Prostate gland (tissue), 2 donors: ENCODE measurements at places on chromosomes 4 and X. TPM values are rescaled to one million over a fixed set of nuclear protein-coding genes. Genes with fewer than 3 reads are reported as not detected.

Gene CDKN2AIP
- total RNA-seq, result 27.5 TPM

Gene GPC3
- total RNA-seq, result 5.2 TPM

Gene HELT
- total RNA-seq, result not detected

Gene DOCK11
- total RNA-seq, result 4.7 TPM

Gene MUC7
- not detected for total RNA-seq

Gene MGARP
- total RNA-seq, result 3.7 TPM

Gene CCDC160
- total RNA-seq, result 2.5 TPM

Gene NDP
- 3.3 TPM for total RNA-seq

Gene GLUD2
- 0.64 TPM for total RNA-seq

Gene LRIT3
- 0.27 TPM for total RNA-seq

Gene MAOB
- 33.5 TPM for total RNA-seq

Gene SCRG1
- total RNA-seq, result 15.1 TPM

Gene ZCCHC13
- 3.7 TPM for total RNA-seq

Gene IL9R
- total RNA-seq, result 0.23 TPM

Gene PAGE4
- total RNA-seq, result 26.5 TPM

Gene CXCL3
- total RNA-seq, result 1.4 TPM

Gene ZCCHC12
- 0.74 TPM for total RNA-seq

Gene ADRA2C
- 28.6 TPM for total RNA-seq

Gene CTAG2
- 15.4 TPM for total RNA-seq

Gene CAPN6
- 0.50 TPM for total RNA-seq

Gene ATP2B3
- 0.85 TPM for total RNA-seq

Gene ZNF275
- 16.3 TPM for total RNA-seq

Gene TENM3
- 21.4 TPM for total RNA-seq

Gene SUV39H1
- 7.4 TPM for total RNA-seq

Gene PNMA3
- 0.27 TPM for total RNA-seq

Gene P2RY4
- total RNA-seq, result not detected

Gene LRBA
- 69.8 TPM for total RNA-seq

Gene CENPE
- 4.5 TPM for total RNA-seq

Gene IL21
- not detected for total RNA-seq

Gene CENPVL1
- total RNA-seq, result not detected

Gene TLR10
- 0.68 TPM for total RNA-seq

Gene MAP7D2
- total RNA-seq, result 1.3 TPM

Gene SULT1E1
- 0.41 TPM for total RNA-seq

Gene PCDH19
- 1.6 TPM for total RNA-seq

Gene ANXA10
- not detected for total RNA-seq

Gene RBMXL3
- not detected for total RNA-seq

Gene MAGEA2B
- total RNA-seq, result not detected

Gene ANOS1
- total RNA-seq, result 31.9 TPM

Gene BRS3
- total RNA-seq, result 0.23 TPM

Gene CDX4
- not detected for total RNA-seq

Gene CPZ
- 15.1 TPM for total RNA-seq

Gene IL2RG
- 0.73 TPM for total RNA-seq

Gene SPANXD
- not detected for total RNA-seq

Gene ALAS2
- not detected for total RNA-seq

Gene MAGEA8
- not detected for total RNA-seq

Gene SPANXA2
- 3.2 TPM for total RNA-seq
